ENCODE measurements at places on chromosomes 7 and 10. TPM values are rescaled to one million over a fixed set of nuclear protein-coding genes. Genes with fewer than 3 reads are reported as not detected.
A peak's percentile ranks its signal among the peaks of the same experiment; 100 is the strongest.

- H3K27ac ChIP-seq = peak overlapping the region; percentile 6
- no peak for DNase-seq
- no peak overlapping the region for H3K4me3 ChIP-seq
- peaks cover 30% of the 10 kb centered on the region for H3K4me1 ChIP-seq
- no peaks in the 10 kb centered on the region for H3K36me3 ChIP-seq
- no peaks in the 10 kb centered on the region for H3K27me3 ChIP-seq
These were observed 9.7 kb downstream of the STAMBPL1 start for GRCh38 chr10:88889559-88890337.

DNA sequence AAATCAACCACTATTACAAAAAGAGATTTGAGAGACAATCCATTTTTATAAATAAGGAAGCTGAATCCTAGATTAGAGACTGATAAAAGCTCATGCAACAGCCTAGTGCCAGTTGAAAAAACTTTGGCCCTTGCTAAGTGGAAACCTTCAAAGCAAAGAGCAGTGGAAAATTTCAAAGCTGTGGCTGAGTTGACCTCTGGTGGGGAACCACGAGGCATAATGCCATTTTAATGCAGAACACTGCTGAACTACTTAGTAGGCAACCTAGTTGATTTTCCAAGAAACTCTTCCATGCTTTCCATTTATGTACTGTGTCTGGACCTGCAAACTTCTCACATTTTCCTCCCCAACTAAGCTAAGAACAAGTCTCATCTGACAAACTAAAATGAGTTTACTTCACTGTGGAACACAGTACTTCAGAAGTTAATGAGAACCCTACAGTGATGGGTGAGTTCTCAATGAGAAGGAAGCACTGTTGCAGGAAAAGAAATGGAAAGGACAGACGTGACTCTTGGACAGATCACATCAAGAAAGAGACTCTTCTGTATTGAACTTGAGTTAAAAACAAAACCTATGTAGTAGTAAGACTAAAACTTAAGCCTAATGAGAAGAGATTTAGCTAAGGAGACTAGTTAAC is 19.5 kb downstream of the FZD9 start:
- no peak for DNase-seq
- H3K36me3 ChIP-seq = peaks cover 77% of the 10 kb centered on the region
- H3K4me3 ChIP-seq = no peak overlapping the region
- H3K27me3 ChIP-seq = no peaks in the 10 kb centered on the region
- no peak overlapping the region for H3K27ac ChIP-seq

GRCh38 chr7:144063710-144064109 is 5.9 kb upstream of the OR2A25 start:
- H3K4me3 ChIP-seq = no peak overlapping the region
- no peaks in the 10 kb centered on the region for H3K4me1 ChIP-seq
- DNase-seq = no peak

GRCh38 chr10:122062831-122063674 is 74.1 kb downstream of the TACC2 start:
- H3K4me1 ChIP-seq = peaks cover 10% of the 10 kb centered on the region
- no peak overlapping the region for H3K4me3 ChIP-seq
- H3K36me3 ChIP-seq = no peaks in the 10 kb centered on the region

- H3K36me3 ChIP-seq = no peaks in the 10 kb centered on the region
- no peak overlapping the region for H3K4me3 ChIP-seq
- no peak overlapping the region for H3K27ac ChIP-seq
- DNase-seq = no peak
These were observed 785.7 kb upstream of the POM121L12 start for GRCh38 chr7:52249741-52250140.

GRCh38 chr7:85924062-85924461 is 719.6 kb upstream of the GRM3 start:
- H3K27me3 ChIP-seq = no peaks in the 10 kb centered on the region
- no peak for DNase-seq

DNA sequence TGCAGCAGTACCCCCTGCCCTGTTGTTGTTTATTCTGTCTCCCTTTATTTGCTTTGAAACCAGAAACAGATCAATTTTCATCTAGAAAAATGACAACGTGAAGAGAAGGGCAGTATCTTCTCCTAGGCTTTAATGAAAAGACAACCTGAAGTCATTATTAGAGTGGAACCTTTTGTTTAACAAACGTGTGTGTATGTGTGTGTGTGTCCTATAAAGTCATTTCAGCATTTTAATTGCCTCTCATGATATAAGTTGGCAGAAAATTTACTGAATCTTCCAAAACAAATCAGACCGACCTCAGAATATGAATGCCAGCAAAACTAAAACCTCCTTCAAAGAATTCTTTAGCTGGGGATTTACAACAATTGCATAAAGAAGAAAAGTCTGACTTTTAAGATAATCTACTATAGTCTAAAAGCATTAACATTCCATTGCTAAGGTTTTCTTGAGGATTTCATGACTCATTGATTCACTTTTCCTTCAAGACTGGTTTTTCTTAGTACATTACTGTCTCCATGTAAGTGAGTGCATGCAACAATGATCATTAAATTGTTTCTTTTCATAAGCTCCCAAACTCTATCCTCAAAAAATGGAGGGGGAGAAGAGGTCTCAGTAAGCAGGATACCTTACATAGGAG is 3.2 kb downstream of the GLI3 start:
- H3K27ac ChIP-seq = no peak overlapping the region
- no peak overlapping the region for H3K4me3 ChIP-seq
- DNase-seq = no peak
- no peaks in the 10 kb centered on the region for H3K27me3 ChIP-seq

GRCh38 chr7:4791101-4791737 is 15.8 kb downstream of the AP5Z1 start:
- no peak overlapping the region for H3K4me3 ChIP-seq
- H3K27ac ChIP-seq = no peak overlapping the region
- no peaks in the 10 kb centered on the region for H3K27me3 ChIP-seq
- DNase-seq = no peak
- peaks cover 13% of the 10 kb centered on the region for H3K4me1 ChIP-seq

GRCh38 chr10:12512332-12513002 is 163.1 kb downstream of the CAMK1D start:
- H3K27me3 ChIP-seq = no peaks in the 10 kb centered on the region
- no peak overlapping the region for H3K27ac ChIP-seq
- no peaks in the 10 kb centered on the region for H3K4me1 ChIP-seq
- no peak for DNase-seq

- H3K27me3 ChIP-seq = no peaks in the 10 kb centered on the region
- H3K36me3 ChIP-seq = no peaks in the 10 kb centered on the region
- DNase-seq = no peak
- H3K4me3 ChIP-seq = no peak overlapping the region
These were observed 12.0 kb upstream of the RHOBTB1 start for GRCh38 chr10:60955957-60956425.

- H3K27ac ChIP-seq = no peak overlapping the region
- no peaks in the 10 kb centered on the region for H3K4me1 ChIP-seq
- no peaks in the 10 kb centered on the region for H3K36me3 ChIP-seq
- DNase-seq = no peak
- no peaks in the 10 kb centered on the region for H3K27me3 ChIP-seq
These were observed 99.4 kb downstream of the TCERG1L start for GRCh38 chr10:131211965-131212619.

- no peak for DNase-seq
- H3K27ac ChIP-seq = no peak overlapping the region
- H3K36me3 ChIP-seq = no peaks in the 10 kb centered on the region
- no peaks in the 10 kb centered on the region for H3K4me1 ChIP-seq
- H3K27me3 ChIP-seq = no peaks in the 10 kb centered on the region
These were observed 502.4 kb downstream of the GRID1 start for GRCh38 chr10:85864173-85864549.

- no peaks in the 10 kb centered on the region for H3K4me1 ChIP-seq
- no peaks in the 10 kb centered on the region for H3K36me3 ChIP-seq
- no peak overlapping the region for H3K27ac ChIP-seq
- DNase-seq = no peak
These were observed 53.5 kb downstream of the EPDR1 start for GRCh38 chr7:37973915-37974314.

Gene EGR2
- 1.0 TPM for total RNA-seq

Gene CDK14
- total RNA-seq = 7.9 TPM

Gene SRGN
- 90.8 TPM for total RNA-seq

Gene SPDYE6
- not detected for total RNA-seq

Gene LRRC17
- 3.1 TPM for total RNA-seq

Gene OR2A12
- not detected for total RNA-seq

Gene CWF19L1
- total RNA-seq = 21.2 TPM

Gene STK17A
- 38.8 TPM for total RNA-seq

All from adrenal gland (tissue), 19 donors.